ENCODE measurements at places on chromosomes 1 and 21. TPM values are rescaled to one million over a fixed set of nuclear protein-coding genes. Genes with fewer than 3 reads are reported as not detected.

The TSNAX gene
- 28.2 TPM for total RNA-seq

The ILDR2 gene
- total RNA-seq = not detected

The C1orf87 gene
- total RNA-seq = not detected

The RAB25 gene
- total RNA-seq = not detected

The NBPF4 gene
- not detected for total RNA-seq

GRCh38 chr1:29461115-29461739 lies 224.9 kb downstream of the PTPRU start:
- DNase-seq = no peak

The KIF21B gene
- total RNA-seq = 0.96 TPM

The YIPF1 gene
- total RNA-seq = 21.3 TPM

Data from breast epithelium (tissue), 4 donors.